ENCODE measurements at places on chromosomes 16 and 17. TPM values are rescaled to one million over a fixed set of nuclear protein-coding genes. Genes with fewer than 3 reads are reported as not detected.

GRCh38 chr16:70793851-70794502, 7.0 kb downstream of the VAC14 start:
- no peak for DNase-seq

DNA sequence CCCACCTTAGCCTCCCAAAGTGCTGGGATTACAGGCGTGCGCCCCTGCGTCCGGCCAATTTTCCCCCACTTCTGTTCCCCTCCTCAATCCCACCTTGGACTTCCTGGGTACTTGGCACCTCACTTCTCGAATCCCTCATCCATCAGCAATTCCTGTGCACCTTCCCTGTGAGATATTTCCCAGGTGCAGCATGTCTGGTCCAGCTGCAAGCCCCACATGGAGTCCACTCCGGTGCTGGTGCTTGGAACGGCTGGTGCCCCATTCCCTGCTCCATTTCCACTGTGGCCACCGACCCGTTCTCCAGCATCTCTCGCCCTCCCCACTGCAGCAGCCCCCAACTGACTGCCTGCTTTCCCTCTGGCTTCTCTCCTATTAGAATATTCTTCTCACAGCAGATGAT, 35.3 kb downstream of the NOL11 start:
- no peak for DNase-seq

GRCh38 chr17:17500999-17501605, 4.9 kb upstream of the RASD1 start:
- no peak for DNase-seq

- no peak for DNase-seq
Measured at GRCh38 chr17:31830971-31831858, 27.8 kb downstream of the COPRS start.

DNA sequence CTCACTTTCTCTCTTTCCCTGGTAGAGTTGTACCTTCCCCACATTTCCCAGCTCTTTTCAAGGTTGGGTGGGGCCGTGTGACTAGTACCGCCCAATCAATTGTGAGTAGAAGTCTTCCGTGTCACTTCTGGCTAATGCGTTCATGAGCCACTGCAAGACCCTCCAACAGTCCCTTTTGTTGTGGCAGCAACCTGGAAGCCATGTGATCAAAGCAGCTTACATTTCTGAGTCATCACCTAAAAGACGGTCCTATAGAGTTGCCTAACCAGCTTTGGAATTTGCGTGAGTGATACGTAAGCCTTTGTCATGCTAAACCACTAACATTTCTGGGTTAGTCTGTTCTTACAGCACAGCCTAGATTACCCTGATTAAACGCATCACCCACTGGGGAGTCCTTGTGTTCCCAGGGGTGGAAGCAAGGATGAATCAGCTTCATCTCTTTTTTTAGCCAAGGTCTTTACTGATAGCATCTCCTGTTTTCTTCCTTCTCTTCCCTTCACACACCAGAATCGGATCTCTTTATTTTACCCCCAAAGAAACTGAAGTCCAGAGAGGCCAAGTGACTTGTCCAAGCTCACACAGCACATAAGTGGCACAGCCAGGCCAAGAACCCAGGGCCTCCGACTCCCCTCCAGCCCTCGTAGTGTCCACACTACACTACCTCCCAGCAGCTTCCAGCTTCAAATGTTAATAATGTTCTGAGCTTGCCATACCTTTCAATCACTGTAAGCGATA, 366.3 kb upstream of the XYLT1 start:
- no peak for DNase-seq

The FTO gene
- 174 TPM for total RNA-seq

All from breast epithelium (tissue), 4 donors.